ENCODE measurements at places on chromosomes 6 and 20. TPM values are rescaled to one million over a fixed set of nuclear protein-coding genes. Genes with fewer than 3 reads are reported as not detected.
A peak's percentile ranks its signal among the peaks of the same experiment; 100 is the strongest.

The SLC25A27 gene
- total RNA-seq = 0.77 TPM

The LTA gene
- total RNA-seq = 0.72 TPM

DNA sequence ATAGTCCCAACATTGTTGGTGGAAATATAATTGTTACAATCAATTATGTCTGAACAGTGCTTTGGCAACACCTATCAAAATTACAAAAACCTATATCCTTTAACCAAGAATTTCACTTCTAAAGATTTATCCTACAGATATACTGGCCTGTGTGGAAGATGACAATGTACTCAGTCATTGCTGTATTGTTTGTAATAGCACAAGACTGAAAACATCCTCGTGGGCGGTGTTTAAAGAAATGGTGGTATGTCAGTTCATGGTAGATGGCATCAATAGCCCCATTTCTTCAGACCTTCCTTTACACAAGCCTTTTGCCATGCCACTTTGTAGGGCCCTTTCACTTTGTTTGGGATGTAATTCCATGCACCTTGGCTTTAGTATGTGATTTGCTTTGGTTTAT is 9.8 kb upstream of the TPBG start:
- H3K4me3 ChIP-seq = no peak overlapping the region
- H3K36me3 ChIP-seq = no peaks in the 10 kb centered on the region
- no peaks in the 10 kb centered on the region for H3K27me3 ChIP-seq
- DNase-seq = no peak

GRCh38 chr20:4862661-4863060 is 138.6 kb downstream of the SLC23A2 start:
- H3K27ac ChIP-seq = no peak overlapping the region
- H3K4me1 ChIP-seq = no peaks in the 10 kb centered on the region
- H3K36me3 ChIP-seq = no peaks in the 10 kb centered on the region

DNA sequence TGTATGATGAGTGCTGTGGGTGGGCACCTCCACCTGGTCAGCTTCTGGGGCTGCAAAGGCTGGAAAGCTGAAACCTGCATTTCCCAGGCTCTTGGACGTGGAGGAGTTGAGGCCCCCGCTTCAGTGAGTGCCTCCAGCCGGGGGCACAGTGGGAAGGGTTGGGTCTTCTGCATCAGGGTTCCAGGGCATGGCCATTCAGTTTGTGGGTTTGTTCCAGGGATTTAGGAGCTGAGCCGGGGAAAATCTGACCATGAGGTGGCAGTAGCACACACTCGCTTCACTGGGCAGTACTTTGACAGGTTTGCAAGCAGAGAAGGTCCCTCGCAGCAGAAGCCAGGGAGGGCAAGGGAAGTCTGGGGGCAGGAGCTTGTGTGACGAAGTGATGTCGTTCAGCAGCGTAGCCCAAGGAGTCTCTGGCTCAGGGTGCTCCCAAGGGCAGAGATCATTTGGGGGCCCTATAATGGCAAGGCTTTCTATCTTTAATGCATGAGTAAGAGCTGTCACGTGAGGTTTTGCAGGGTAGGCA is 69.5 kb upstream of the SULF2 start:
- H3K36me3 ChIP-seq = no peaks in the 10 kb centered on the region
- H3K27me3 ChIP-seq = no peaks in the 10 kb centered on the region
- no peak overlapping the region for H3K4me3 ChIP-seq
- DNase-seq = peak; percentile 13
- no peak overlapping the region for H3K27ac ChIP-seq

DNA sequence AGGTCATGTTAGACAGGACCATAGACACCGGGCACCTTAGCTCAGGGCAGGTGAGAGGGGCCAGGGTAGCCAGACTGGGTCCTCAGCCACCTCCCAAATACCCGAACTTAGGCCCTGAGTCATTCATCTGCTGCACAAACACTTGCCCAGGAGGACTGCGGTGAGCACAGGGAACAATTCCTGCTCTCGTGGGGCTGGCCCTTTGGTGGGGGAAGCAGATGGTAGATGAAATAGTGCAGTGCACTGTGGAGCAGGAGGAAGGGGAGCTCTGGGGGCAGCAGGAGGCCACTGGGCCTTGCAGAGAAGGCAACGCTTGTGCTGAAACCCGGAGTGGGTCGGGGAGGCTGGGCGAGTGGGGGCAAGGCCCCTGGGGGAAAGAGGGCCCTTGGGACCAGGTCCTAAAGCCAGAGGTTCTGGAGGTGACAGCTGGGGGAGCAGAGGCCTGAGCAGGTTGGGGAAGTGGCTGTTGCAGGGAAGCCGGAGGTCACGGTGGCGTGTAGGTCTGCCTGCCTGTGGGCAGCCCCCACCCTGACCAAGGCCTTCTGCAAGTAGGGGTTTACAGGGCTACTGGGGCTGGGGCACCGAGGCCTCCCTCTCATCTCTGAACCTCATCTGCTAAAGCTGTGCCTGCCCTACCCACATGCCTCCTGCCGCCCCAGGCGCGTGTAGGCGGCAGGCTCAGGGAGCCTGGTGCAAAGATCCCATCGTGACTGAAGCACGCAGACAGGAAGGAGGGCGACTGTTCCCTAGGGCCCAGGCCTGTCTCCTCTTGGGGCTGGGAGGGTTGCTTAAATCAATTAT is 4.7 kb upstream of the NPBWR2 start:
- no peaks in the 10 kb centered on the region for H3K36me3 ChIP-seq
- H3K4me1 ChIP-seq = no peaks in the 10 kb centered on the region
- no peak overlapping the region for H3K27ac ChIP-seq

DNA sequence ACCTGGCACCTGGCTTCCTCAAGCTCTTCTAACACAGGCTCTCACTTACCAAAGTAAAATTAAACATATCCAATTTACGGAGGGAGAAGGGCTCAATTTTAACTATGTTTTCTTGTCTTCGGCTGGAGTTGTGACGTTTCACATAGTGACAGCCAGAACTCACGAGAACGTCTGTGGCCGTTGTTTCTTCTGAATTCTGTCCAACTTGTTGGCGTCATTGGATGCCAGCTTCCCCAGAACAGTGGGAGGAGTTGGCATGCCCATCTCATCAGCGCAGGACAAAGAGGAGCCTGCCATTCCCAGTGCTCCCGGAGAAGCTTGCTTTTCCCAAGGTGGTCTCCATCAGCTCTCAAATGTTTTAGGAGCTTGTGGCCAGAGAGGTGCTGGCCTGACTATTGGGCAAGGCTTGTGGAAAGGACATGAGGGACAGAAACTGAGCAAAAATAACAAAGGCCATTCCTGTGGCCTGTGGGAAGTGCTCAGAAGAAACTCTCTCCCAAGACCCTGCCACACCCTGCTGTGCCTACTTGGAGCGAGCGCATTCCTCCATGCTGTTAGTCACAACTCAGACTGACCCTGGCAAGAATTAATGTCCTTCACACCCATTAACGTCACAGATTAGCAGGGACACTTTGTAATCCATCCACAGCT is 265.4 kb upstream of the CDH4 start:
- no peaks in the 10 kb centered on the region for H3K4me1 ChIP-seq
- no peaks in the 10 kb centered on the region for H3K27me3 ChIP-seq
- no peak overlapping the region for H3K27ac ChIP-seq

The CLPSL2 gene
- total RNA-seq = 0.57 TPM

The FITM2 gene
- total RNA-seq = 10.5 TPM

DNA sequence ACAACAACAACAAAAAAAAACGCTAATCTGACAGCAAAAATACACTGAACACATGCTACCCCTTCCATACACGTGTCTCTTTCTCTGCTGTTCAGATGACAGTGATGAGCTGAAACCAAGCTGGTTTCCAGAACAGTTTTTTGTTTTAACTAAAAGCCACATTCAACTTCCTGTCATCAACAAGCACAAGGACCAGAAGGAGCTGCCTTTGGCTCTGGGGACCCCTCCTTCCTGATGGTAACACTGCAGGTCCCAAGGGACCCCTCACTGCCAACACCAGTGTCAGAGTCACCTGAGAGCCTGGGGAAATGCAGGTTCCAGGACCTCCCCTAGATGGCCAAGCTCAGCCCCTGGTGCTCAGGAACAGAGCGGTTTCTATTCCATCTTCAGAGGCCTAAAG is 6.0 kb downstream of the CST7 start:
- no peaks in the 10 kb centered on the region for H3K4me1 ChIP-seq
- H3K36me3 ChIP-seq = no peaks in the 10 kb centered on the region
- no peak overlapping the region for H3K27ac ChIP-seq

The IL17A gene
- total RNA-seq = not detected

DNA sequence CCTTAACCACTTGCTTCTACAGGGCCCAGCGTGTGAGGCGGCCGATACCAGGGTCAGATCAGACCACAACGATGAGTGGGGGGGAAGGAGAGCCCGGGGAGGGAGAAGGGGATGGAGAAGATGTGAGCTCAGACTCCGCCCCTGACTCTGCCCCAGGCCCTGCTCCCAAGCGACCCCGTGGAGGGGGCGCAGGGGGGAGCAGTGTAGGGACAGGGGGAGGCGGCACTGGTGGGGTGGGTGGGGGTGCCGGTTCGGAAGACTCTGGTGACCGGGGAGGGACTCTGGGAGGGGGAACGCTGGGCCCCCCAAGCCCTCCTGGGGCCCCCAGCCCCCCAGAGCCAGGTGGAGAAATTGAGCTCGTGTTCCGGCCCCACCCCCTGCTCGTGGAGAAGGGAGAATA is 2.8 kb downstream of the RING1 start:
- H3K27me3 ChIP-seq = no peaks in the 10 kb centered on the region
- H3K27ac ChIP-seq = no peak overlapping the region
- peaks cover 22% of the 10 kb centered on the region for H3K4me1 ChIP-seq
- no peak for DNase-seq

The LRRC73 gene
- total RNA-seq = 2.9 TPM

DNA sequence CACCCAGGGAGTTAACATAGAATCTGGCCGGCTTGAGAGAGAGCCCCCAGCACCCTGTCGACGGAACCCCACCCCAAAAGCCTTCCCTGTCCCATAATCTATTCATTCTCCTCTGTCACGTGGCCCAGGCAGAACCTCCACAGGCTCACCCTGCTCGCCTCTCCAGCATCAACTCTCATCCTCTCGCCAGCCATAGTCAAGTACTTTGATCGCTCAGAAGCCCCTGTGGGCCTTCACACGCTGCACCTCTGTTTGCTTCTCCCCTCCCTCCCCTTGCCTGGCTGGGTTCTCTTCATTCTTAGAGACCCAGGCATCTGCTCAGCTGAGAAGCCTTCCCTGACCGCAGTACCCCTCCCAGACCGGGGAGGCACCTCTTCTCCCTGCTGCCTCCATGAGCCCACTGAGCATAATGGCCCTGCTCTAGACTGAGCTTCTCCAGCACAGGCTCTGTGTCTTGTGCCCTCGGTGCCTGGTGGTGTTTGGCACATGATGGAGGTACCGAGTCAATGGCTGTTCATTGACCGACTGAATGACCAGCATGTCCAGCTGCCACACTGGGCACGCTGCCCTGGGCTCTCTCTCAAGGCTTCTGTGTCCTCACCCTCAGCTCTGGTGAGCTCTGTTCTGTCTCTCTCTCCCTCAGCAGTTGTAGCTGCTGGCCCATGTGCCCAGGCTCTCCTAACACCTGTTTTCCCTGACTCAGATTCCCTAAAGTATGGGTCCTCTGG is 33.7 kb downstream of the PKIG start:
- H3K4me3 ChIP-seq = no peak overlapping the region
- H3K27ac ChIP-seq = no peak overlapping the region
- DNase-seq = no peak
- H3K27me3 ChIP-seq = no peaks in the 10 kb centered on the region
- H3K4me1 ChIP-seq = no peaks in the 10 kb centered on the region
- H3K36me3 ChIP-seq = no peaks in the 10 kb centered on the region

DNA sequence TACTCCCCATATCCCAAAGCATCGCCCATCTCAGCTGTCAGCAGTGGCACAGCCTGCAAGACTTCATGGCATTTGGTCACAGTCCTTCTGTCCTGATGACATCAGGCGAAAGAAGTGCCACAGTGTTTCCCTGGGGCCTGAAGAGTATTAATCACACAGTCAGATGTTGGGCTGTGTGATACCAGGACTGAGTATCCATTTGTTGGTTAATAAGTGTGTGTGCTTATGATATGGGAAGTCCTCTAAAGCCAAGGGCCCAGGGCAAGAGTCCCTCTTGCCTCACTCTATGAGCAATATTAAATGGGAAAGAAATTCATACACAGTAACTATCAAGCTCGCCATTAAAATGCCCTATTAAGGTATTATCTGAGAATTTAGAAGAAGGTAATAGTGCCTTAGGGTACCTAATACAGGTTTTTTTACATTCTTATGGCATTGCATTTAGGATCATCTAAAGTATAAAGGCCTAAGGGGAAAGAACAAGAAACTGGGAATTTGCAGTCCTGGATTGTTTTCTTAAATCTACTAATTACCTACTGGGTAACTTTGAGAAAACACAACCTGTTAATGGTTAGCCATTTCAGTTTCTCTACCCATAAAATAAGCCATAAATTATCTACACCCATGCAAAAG is 204.1 kb upstream of the PREP start:
- H3K27ac ChIP-seq = peak overlapping the region; percentile 78
- H3K4me3 ChIP-seq = no peak overlapping the region
- no peak for DNase-seq
- no peaks in the 10 kb centered on the region for H3K27me3 ChIP-seq

DNA sequence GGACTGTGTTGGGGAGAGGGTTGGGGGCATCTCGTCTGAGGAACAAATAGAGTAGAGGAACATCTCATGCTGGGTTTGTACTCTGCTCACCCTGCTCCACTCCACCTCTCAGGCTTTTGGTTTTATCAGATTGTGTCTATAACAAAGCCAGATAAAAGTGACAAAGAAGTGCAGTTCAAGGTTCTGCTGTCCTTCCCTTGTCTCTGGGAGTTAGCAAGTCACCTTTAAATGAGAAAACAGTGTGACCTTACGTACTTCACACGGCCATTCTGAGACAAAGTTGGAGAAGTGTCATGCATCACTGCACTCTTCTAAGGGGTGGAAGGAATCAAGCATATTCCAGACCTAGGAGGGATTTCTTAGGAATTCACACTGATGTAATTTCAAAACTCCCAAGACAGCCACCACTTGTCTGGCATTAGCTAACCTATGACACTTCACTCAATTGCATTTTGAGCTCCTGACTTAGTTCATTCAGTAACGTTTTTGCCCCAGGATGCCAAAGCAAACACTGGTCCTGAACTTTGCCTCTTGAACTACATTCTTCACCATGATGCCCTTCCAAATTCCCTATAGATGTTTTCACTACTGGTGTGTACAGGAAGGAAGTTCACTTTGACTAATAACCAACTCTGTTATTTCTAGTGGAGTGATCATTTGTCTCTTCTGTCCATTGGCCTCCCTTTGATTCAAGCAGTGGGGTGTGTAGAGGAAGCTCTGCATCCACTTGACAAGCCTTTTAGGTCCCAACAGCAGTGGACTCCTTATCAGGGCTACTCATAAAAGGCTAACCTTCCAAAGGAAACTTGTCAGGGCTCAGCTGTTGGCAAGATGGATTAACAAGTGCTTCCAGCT is 647.6 kb upstream of the FLRT3 start:
- H3K4me3 ChIP-seq = no peak overlapping the region
- H3K4me1 ChIP-seq = no peaks in the 10 kb centered on the region
- no peaks in the 10 kb centered on the region for H3K36me3 ChIP-seq
- H3K27me3 ChIP-seq = no peaks in the 10 kb centered on the region
